IMR-90 (cell line): ENCODE measurements at places on chromosomes 13 and 19. TPM values are rescaled to one million over a fixed set of nuclear protein-coding genes. Genes with fewer than 3 reads are reported as not detected.

The ADAMTSL5 gene
- total RNA-seq = 0.83 and 0.90 TPM in 2 replicates

The BEST2 gene
- not detected in 2 replicates for total RNA-seq

The C19orf85 gene
- not detected in 2 replicates for total RNA-seq

The OVOL3 gene
- not detected in 2 replicates for total RNA-seq

The CRTC1 gene
- total RNA-seq = 0.18 and 0.28 TPM in 2 replicates

The CEACAM4 gene
- not detected in 2 replicates for total RNA-seq

The SIGLEC8 gene
- not detected in 2 replicates for total RNA-seq

The ZNF560 gene
- 0.90 and 1.1 TPM in 2 replicates for total RNA-seq

The LILRB1 gene
- not detected in 2 replicates for total RNA-seq

DNA sequence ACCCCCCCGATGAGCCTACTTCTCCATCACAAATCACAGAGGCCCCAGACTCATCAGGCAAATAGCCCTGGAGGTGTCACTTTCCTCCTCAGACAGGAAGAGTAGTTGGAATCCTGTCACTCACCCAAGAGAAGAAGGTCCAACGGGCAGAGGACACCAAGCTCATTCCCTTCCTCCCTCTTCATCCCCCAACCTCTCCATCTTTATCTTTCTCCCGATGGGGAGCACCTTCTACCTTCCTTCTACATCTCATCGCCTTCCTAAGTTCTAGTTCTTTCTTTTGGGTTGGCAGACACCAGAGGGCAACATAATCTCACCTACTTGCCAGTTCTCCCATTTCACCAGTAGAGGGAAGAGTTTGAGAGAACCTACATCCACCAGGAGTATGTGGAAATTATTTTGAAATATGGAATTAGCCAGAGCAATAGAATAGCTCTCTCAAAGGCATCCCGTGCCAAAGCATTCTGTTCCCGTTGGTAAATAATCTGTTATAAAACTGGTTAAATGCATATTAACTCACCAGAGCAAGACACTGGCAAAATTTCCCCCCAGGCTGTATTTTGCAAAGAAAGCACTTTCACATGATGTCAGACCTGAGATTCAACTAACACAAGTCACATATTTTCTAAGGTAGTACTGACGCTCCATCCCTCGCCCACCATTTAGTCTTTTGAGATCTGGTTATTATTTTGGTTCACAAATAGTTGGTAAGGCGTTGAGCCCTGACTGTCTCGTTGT lies 55.0 kb downstream of the ZIC5 start:
- DNase-seq = peak; percentile 71

- DNase-seq = no peak
Measured at GRCh38 chr13:80469105-80469852, 128.4 kb upstream of the SPRY2 start.

GRCh38 chr19:12796146-12797071 lies 5.1 kb downstream of the JUNB start:
- DNase-seq = peak; percentile 81

DNA sequence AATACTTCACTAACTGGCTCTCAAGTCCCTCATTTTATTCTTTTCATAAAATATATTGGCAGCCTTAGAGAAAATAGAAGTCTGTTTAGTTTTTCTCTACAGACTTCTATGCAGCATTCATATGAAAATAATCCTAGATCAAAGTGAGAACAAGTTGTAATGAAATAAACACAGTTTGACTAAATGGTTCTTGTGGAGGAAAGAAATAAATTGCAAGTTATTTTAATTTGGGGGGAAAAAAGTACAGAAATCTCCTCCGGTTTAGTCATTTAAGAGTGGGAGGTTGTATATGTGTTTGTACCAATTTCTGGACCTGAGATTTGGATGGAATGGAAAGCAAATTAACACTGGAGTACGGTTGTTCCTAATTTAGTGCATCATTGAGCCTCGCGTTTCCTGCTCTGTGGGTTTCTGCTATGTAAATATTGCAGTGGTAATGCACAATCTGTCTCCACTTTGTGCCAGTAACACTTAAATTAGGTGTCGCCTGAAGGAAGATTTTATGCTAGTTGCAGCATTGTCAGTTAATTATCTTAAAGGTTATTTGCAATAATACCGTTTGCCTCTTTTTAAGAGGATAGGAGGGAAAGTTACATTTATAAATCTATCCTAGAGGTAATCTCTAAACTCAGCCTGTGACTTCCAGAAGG lies 100.2 kb downstream of the ZIC5 start:
- no peak for DNase-seq

GRCh38 chr13:46314587-46314986 lies 72.5 kb downstream of the RUBCNL start:
- DNase-seq = no peak

GRCh38 chr13:101917833-101918661 lies 465.6 kb downstream of the ITGBL1 start:
- DNase-seq = no peak

- peak; percentile 47 for DNase-seq
Measured at GRCh38 chr19:47239610-47240296, 8.8 kb upstream of the BBC3 start.

DNA sequence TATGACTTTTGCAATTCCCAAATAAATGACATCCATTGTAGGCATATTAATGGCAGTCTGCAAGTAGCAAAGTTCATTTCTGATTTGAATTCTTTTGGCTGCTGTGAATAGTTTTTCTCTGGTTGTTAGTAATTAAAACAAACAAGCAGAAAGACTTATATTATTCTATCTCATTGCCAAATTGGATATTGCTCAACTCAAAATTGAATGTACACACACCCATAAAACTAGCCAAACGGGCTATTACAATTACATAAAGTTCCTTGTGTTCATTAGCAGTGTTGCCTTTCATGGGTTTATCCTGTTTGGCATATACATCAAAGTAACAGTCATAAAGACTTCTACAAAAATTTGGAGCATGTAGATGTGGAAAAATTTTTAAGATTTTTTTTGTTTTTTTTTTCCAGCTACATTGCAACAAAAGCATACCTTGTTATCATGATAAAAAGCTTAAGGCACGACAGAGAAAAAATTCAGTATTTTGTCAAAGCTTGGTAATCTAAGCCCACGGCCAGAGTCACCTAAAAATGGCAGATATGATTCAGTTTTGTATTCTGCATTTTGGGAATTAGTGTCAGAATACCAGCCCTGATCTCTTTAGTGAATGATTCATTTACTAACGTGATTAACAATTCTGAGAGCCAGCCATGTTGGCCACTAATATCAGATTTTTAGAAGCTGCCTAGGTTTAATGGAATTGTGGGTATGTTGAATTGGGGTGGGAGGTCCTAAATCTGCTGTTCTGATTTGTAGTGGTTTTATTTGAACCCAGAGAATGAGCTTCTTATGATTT lies 108.4 kb downstream of the KLF5 start:
- no peak for DNase-seq

- peak; percentile 36 for DNase-seq
Measured at GRCh38 chr13:44680746-44681355, 104.7 kb upstream of the TSC22D1 start.

GRCh38 chr13:49629947-49630346 lies 1.6 kb downstream of the ARL11 start:
- peak; percentile 25 for DNase-seq

- DNase-seq = no peak
Measured at GRCh38 chr13:33764716-33765115, 53.2 kb upstream of the RFC3 start.

DNA sequence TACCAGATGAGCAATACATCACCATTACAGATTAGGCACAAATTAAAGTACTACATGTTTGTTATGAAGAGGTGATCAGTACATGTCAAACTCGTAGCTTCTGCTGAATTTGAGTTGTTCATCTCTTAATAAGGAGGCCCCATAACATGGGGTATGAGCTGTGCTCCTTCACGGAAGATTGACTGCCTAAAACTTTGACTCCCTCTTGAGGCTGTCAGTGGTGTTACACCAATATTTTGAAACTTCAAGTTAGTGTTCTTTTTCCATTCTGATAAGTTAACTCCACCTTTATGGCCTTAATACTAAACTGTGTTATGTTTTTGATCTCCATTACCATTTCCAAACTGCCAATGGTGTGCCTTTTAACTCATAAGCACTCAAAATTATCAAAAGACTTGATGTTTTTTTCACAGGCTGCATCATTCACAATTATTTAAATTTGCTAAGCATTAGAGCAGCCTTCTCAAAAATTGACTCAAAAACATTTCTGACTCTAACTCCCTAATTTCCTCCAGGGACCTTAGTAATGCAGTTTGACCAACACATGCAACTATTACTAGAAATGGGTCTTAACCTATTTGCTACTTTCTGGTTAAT lies 1591.5 kb downstream of the PCDH9 start:
- peak; percentile 63 for DNase-seq

GRCh38 chr13:34256236-34256635 lies 438.3 kb downstream of the RFC3 start:
- no peak for DNase-seq

GRCh38 chr13:61276401-61276800 lies 139.2 kb downstream of the PCDH20 start:
- no peak for DNase-seq

- DNase-seq = no peak
Measured at GRCh38 chr13:27329210-27329609, 58.6 kb downstream of the RASL11A start.

GRCh38 chr13:112636401-112636975 lies 48.5 kb upstream of the TUBGCP3 start:
- no peak for DNase-seq

GRCh38 chr19:14795078-14795721 lies 16.8 kb upstream of the ADGRE2 start:
- DNase-seq = no peak

- no peak for DNase-seq
Measured at GRCh38 chr19:51803967-51804366, 9.0 kb downstream of the FPR3 start.

- DNase-seq = no peak
Measured at GRCh38 chr13:102593466-102593865, 3.3 kb upstream of the TPP2 start.

DNA sequence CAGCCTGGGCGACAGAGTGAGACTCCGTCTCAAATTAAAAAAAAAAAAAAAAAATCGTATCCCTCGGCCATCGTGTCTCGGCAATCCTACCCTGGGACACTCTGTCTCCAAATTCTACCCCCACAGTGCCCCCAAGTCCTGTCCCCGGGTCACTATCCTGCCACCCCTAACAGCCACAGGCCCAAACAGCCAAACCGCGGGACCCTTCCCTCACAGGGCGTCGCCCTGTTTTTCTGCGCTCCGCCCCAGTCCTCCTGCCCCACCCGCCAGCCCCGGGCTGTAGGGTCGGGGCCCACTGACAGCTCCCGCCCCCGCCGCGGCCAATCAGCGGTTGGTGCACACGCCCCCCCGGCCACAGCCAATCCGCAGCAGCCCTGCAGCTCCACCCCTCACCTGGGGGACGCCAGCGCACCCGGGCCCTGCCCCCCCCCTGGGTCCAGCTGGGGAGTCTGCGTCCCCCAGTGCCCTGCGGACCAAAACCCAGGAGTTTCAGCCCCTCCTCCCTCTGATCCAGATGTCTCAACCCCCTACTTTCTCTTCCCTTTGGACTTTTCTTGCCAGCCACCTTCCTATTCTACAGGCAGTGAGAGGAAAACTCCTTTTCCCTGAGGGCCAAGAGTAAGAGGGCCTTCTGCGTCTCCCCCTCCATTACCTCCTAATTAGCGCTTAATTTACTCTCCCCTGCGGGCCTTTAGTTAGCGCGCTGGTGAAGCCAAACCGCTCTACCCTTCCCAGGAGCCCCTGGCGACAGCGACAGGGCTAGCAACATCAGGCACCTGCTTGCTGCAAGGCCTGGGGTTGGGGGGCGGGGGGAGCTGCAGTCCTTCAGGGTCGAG lies 1.5 kb upstream of the BCAT2 start:
- DNase-seq = peak; percentile 13

- peak; percentile 39 for DNase-seq
Measured at GRCh38 chr13:34155931-34156607, 338.1 kb downstream of the RFC3 start.

GRCh38 chr19:19181488-19181998 lies 10.4 kb downstream of the BORCS8 start:
- no peak for DNase-seq

DNA sequence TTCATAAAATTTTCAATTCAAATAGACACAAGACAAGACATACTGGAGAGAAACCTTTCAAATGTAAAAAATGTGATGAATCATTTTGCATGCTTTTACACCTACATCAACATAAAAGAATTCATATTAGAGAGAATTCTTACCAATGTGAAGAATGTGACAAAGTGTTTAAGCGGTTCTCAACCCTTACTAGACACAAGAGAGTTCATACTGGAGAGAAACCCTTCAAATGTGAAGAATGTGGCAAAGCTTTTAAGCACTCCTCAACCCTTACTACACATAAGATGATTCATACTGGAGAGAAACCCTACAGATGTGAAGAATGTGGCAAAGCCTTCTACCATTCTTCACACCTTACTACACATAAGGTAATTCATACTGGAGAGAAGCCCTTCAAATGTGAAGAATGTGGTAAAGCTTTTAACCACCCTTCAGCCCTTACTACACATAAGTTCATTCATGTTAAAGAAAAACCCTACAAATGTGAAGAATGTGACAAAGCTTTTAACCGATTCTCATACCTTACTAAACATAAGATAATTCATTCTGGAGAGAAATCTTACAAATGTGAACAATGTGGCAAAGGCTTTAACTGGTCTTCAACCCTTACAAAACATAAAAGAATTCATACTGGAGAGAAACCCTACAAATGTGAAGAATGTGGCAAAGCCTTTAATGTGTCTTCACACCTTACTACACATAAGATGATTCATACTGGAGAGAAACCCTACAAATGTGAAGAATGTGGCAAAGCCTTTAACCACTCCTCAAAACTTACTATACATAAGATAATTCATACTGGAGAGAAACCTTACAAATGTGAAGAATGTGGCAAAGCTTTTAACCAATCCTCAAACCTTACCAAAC lies 24.6 kb upstream of the ZNF431 start:
- DNase-seq = peak; percentile 33

DNA sequence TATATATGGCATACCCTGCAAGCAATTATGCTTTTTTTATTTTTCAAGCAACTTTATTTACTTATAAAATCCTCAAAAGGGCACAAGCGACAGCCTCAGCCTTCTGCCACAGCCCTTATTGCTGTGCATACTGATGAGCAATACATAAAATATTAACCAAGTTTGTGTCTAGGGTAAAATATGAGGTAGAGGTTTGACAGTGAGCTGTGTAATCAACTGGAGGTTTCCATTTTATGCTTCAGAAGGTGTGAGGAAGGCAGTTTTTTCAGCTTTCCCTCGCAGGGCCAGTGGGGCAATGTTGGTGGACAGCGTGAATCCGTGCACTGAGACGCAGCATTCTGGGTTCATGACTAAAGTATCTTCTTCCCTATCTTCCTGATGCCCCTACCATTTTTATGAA lies 310.4 kb downstream of the IRS2 start:
- DNase-seq = no peak
